ENCODE measurements at places on chromosomes 2 and 18.

- DNase-seq: no peak
Observed at GRCh38 chr2:290090-290722, 2.3 kb upstream of the ALKAL2 start.

DNA sequence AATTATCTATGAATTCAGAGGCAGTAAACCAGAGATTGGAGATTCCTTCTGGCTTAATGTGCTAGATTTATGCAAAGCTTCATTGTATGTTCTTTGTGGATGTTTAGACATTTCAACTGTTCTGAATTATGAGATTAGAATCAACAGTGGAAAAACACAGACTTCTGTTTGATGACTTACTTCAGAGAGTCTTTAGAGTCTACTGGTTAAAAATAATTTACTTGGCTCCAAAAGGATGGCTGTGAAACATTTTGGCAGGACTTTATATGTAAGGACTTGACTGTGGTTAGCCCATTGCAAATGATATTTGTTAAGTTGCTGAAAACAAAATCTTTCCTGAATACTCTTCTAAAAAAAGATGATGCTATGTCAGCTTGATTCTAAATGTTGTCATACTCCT lies 25.5 kb upstream of the LRRC30 start:
- no peak for DNase-seq

DNA sequence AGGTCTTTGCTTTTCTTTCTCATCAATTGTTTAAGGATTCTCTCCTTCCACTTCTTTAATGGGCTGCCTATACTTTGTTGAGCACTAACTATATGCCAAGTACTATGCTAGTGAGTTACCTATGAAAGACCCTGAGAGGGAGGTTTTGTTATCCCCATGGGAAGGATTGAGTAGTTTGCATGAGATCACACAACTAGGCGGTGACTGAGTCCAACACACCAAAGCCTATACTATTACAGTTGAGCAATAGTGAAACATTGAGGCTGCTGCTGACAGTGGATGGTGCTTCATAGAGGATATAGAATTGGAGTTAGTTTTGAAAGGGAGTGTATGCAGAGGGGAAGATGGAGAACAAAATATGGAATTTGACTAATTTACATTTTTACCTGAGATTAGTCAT lies 15.8 kb downstream of the NABP1 start:
- no peak for DNase-seq

- DNase-seq: no peak
Observed at GRCh38 chr2:220192994-220193753, 565.7 kb downstream of the SLC4A3 start.

DNA sequence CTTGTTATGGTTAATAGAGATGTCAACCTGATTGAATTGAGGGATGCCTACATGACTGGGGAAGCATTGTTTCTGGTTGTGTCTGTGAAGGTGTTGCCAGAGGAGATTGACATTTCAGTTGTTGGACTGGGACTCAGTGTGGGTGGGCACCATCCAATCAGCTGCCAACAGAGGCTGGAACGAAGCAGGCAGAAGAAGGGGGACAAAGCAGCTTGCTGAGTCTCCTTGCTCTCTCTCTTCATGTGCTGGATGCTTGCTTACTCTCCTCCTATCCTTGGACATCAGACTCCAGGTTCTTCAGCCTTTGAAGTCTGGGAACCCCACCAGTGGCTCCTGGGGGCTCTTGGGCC lies 22.2 kb upstream of the SMAD4 start:
- DNase-seq: no peak

DNA sequence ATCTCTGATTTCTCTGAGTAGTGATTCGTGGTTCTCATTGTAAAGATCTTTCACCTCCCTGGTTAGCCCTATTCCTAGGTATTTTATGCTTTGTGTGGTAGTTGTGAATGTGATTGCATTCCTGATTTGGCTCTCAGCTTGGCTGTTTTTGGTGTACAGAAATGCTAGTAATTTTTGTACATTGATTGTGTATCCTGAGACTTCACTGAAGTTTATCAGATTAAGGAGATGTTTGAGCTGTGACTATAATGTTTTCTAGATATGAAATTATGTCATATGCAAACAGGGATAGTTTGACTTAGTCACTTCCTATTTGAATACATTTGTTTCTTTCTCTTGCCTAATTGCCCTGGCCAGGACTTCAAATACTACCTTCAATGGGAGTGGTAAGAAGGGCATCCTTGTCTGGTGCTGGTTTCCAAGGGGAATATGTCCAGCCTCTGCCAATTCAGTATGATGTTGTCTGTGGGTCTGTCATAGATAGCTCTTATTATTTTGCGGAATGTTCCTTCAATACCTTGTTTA lies 251.9 kb upstream of the ZNF804A start:
- DNase-seq: no peak

DNA sequence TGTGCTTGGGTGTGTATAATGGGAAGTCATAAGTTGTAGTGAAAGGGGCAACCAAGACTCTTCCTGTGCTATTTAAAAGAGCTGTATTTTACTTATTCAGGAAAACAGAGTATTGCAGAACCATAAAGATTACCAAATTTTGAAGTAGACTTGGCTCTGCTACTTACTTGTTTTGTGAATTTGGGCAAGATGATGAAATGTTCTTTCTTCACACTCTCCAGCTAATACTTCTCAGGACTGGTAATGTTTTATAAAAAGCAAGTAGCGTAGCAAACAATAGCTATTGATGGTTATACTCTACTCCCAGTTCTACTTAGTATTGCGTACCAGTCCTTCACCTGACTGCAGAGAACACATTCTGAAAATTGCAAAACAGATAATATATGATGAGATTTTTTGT lies 374.1 kb downstream of the ARHGAP15 start:
- no peak for DNase-seq

- DNase-seq: peak; percentile 34
Observed at GRCh38 chr2:73283545-73284295, 558 bp downstream of the FBXO41 start.

DNA sequence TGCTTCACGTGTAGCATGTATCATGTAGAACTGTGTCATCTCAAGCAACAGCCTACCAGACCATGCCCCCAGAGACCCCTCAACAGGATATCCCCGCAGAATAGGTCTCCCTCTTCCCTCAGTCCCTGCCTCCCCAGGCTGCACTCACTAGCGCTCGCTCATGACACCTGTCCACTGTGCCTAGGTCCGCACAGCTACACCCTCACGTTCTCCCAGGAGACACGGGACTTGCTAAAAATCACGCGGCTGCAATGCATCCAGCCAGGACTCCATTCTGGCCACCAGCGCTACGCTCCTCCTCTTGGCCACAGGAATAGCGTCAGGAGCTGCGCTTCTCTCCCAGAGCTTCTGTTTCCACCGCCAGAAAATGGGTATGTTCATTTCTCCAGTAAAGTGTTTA lies 2.5 kb downstream of the PXDN start:
- DNase-seq: no peak

DNA sequence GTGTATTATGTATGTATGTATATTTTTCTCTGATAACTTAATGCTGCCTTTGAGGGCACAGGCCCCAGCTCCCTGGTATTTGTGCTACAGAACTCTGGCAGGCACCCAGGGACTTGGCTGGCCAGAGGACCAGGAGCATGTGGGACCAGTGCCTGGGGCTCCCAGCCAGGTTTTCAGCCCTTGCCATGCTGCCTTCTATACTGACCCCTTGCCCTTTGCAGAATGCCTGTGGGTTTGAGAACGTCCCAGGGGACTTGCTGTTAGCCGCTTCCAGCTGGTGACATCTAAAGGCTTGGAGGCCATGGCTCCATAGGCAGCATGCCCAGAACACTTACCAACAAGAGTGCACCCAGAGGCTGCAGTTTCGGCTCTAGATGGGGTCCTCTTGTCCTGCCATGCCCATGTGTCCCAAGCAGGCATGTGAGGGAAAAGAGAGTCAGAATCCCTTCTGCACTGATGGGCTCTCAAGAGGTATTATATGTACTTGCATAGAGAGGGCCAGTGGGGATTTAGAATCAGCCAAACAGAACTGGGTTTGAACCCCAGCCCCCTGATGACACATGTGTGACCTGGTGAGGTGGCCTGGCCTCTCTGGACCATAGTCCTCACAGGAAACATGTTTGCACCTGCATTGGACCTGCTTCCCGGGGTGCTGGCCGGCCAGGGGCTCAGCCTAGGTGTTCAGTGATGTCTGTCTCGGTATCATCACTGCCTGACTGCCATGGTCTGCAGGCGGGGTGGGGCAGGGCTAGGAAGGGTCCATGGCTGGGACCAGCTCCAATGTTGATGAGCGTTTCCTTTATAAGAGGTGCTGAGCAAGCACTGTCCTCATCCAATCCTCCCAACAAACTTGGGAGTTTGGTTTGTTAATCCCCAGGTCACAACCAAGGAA lies 119.2 kb upstream of the FHL2 start:
- no peak for DNase-seq

DNA sequence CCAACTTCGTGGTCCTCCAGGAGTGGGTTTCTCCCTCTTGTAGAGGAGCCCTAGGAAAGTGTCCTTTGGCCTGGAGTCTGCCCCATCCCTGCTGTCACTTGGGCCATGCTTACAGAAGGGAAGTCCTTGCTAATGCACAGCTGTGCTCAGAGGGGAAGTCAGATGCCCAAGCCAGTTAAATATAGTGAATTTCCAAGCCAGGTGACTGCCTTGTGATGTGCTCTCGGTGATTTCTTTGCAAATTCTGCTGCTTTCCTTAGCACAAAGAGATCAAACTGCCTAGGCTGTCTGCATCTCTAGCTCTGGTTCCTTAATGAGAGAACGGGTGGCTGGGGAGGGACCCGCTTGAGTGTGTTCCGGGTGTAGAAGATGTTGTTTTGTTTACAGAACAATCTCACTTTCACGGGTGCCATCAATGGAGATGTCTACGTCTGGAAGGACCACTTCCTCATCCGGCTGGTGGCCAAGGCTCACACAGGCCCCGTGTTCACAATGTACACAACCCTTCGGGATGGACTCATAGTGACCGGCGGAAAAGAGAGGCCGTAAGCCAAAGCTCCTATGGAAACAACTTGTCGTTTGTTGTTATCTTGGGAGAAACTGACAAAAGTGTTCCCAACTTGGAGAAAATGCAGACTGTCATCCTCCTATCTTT lies 91.4 kb downstream of the RTN4 start:
- DNase-seq: no peak

GRCh38 chr2:63530704-63531279 lies 57.5 kb downstream of the WDPCP start:
- no peak for DNase-seq

DNA sequence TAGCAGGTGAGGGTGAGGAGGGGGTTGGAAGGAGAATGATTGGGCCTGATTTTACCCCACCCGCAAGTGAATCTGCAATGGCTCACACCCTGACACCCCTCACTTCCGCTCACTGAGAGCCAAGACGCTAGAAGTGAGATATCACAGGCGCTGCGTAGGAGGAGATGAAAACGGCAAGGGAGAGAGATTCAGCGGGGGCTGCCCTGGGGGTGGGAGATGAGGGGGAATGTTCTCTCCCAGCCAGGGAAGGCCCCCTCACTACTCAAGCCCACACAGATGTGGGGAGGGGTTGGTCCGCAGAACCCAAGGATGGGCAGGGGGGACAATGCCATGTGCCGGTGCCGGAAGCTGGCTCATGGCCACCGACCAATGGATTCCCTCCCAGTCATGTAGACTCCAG lies 32.9 kb downstream of the LOXHD1 start:
- no peak for DNase-seq

- DNase-seq: no peak
Observed at GRCh38 chr2:232146294-232146693, 184.8 kb downstream of the DIS3L2 start.

- no peak for DNase-seq
Observed at GRCh38 chr18:41933778-41934177, 21.3 kb upstream of the PIK3C3 start.

DNA sequence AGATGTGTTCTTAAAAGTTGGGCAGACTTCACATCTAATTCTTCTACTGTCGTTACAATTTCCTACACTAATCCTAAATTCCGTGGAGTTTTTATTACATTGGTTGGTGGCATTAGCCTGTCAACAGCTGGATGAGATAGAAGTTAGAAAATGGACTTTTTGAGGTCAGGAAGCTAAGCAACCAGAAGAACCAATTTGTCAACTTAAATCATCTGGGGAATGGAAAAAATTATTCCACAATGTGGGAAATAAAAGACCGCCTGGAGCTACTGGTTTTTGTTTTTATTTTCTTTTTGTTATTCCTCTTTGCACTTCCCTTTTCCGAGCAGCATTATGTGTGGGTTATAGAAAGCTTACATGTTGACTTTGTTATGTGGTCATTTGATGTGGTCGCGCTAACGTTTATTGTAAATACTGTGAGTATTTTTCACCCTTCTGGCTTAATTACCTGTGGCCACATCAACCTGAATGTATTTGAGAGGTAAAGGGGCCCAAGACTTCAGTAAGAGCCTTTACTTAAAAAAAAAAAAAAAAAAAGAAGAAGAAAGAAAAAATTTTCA lies 75.3 kb downstream of the PTPRM start:
- no peak for DNase-seq

DNA sequence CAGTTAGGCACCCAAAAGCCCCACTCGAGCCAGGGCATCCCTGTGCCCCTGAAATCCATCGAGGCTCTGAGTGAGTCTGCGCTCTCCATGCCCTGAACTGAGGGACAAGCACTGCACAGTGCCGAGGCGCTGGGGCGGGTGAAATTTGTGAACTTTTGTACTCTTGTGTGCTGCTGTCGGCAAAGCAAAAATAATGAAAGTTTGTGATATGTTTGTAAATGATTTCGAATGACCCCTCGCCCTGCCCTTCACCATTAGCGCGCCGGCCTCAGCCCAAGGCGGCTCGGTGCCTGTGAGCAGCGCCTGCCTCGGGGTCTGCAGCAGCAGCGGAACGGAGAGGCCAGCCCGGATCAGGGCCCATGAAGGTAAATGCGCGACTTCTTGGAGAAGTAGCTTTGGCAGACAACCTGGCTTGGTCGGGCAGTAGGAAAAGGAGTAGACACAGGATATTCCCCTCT lies 1.8 kb upstream of the HOXD4 start:
- no peak for DNase-seq

DNA sequence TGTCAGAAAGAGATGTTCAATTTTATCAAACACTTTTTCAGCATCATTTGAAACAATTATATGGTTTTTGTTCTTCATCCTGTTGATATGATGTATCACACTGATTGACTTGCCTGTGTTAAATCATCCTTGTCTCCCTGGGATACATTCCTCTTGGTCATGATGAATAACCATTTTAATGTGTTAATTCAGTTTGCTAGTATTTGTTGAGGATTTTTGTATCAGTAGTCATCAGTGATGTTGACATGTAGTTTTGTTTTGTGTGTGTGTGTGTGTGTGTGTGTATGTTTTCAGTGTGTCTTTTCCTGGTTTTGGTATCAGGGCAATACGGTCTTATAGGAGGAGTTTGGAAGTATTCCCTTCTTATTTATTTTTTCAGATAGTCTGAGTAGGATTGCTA lies 325.4 kb downstream of the ZNF804A start:
- DNase-seq: no peak

- no peak for DNase-seq
Observed at GRCh38 chr2:213125646-213126347, 25.6 kb downstream of the IKZF2 start.

All from CMK (cell line).